ENCODE measurements at places on chromosomes 3 and 15. TPM values are rescaled to one million over a fixed set of nuclear protein-coding genes. Genes with fewer than 3 reads are reported as not detected.

ZNF660 gene
- 1.1 TPM for polyA plus RNA-seq

IL12A gene
- polyA plus RNA-seq: 2.2 TPM

C3orf22 gene
- polyA plus RNA-seq: 0.09 TPM

CCR8 gene
- not detected for polyA plus RNA-seq

XCR1 gene
- polyA plus RNA-seq: not detected

GALNT15 gene
- 2.8 TPM for polyA plus RNA-seq

RBSN gene
- polyA plus RNA-seq: 6.5 TPM

LAMB2 gene
- 438 TPM for polyA plus RNA-seq

FES gene
- polyA plus RNA-seq: 26.5 TPM

SH2D7 gene
- polyA plus RNA-seq: 0.19 TPM

LRRK1 gene
- polyA plus RNA-seq: 4.3 TPM

CISH gene
- 11.3 TPM for polyA plus RNA-seq

TGM5 gene
- not detected for polyA plus RNA-seq

CCDC51 gene
- 2.5 TPM for polyA plus RNA-seq

LSG1 gene
- polyA plus RNA-seq: 47.1 TPM

ATP6V1A gene
- 14.7 TPM for polyA plus RNA-seq

PPP1R14D gene
- polyA plus RNA-seq: 2.6 TPM

GOLGA6L7 gene
- not detected for polyA plus RNA-seq

CCR9 gene
- not detected for polyA plus RNA-seq

OR5AC2 gene
- polyA plus RNA-seq: not detected

ARPP21 gene
- polyA plus RNA-seq: not detected

BNIP2 gene
- polyA plus RNA-seq: 46.9 TPM

TOPAZ1 gene
- polyA plus RNA-seq: not detected

CFAP161 gene
- polyA plus RNA-seq: 0.08 TPM

BTBD1 gene
- 16.1 TPM for polyA plus RNA-seq

ATP1B3 gene
- polyA plus RNA-seq: 24.7 TPM

CYP1A2 gene
- polyA plus RNA-seq: not detected

PDZRN3 gene
- 8.6 TPM for polyA plus RNA-seq

TAMM41 gene
- polyA plus RNA-seq: 11.3 TPM

RBP2 gene
- polyA plus RNA-seq: 1.4 TPM
